ENCODE measurements at places on chromosomes 1 and 21. TPM values are rescaled to one million over a fixed set of nuclear protein-coding genes. Genes with fewer than 3 reads are reported as not detected.

- peak; percentile 80 for DNase-seq
These were observed at the start of gene GSTM2 for GRCh38 chr1:109667452-109668122. GSTM2 (plus strand) TSS chr1:109668057; CDS start chr1:109668116, 59 bp downstream.

- no peak for DNase-seq
These were observed 24.6 kb downstream of the RPS6KA1 start for GRCh38 chr1:26553942-26554682.

- no peak for DNase-seq
These were observed 307.0 kb downstream of the ZP4 start for GRCh38 chr1:237583756-237584155.

DNA sequence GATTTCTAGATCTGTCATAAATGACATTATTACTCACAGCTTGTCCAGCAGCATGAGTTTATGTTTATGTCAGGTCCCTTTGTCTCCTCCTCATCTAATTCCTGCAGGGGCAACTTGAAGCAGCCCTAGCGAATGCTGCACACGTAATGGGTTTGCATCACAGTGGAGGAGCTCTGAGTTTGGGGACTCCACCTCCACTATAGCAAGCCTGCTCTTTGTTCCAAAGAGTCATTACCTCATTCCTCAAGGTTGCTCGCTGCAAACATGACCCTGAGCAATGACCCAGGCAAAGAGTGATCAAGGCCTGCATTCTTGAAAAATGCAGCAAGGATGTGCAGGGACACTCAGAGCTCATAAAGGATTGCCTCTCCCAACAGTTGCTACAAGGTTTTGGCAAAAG, 261.9 kb downstream of the HHIPL2 start:
- DNase-seq: no peak

Gene KISS1
- total RNA-seq: 0.61 TPM
